ENCODE measurements at places on chromosomes 2 and 18.

- no peak for DNase-seq
Observed at GRCh38 chr2:174058026-174058425, 92.9 kb upstream of the SP3 start.

DNA sequence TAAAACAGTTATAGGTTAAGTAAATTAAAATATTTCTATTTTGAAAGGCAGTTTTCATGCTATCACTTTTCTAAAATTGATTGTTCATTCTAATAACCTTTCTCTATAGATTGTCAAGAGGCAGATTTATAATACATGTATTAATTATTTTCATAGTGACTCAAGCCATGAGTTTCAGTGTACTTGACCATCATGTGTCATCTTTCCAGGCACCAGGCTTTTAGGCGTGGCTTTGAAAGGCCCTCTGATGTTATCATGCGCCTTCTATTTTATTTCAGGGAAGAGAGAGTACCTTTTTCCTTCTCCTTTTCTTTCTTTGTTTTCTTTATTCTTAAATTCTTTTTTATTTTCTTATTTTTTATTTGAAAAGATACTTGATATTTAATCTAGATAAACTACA lies 128.3 kb upstream of the ETAA1 start:
- DNase-seq: no peak

GRCh38 chr18:25305584-25305983 lies 46.4 kb downstream of the ZNF521 start:
- DNase-seq: no peak

- no peak for DNase-seq
Observed at GRCh38 chr18:13245481-13246000, 27.0 kb downstream of the LDLRAD4 start.

DNA sequence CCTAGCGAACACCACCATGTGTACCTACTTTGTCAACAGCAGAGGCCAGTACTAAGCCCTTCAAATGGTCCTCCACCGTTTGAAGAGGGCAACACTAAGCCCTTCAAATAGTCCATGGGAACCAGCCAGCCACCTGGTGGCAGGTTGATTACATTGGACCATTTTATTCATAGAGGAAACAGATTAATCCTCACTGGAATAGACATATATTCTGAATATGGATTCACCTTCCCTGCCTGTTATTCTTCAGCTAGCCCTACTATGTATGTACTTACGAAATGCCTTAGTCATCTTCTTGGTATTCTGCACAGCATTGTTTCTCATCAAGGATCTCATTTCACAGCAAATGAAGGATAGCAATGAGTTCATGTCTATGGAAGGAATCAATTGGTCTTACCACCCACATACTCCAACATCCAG lies 10.0 kb upstream of the ZNF396 start:
- DNase-seq: peak; percentile 17
